ENCODE measurements at places on chromosomes 1 and 21.

- no peak for DNase-seq
Measured at GRCh38 chr1:4307468-4307845, 347.0 kb upstream of the AJAP1 start.

GRCh38 chr1:50667272-50667671, 244.0 kb upstream of the DMRTA2 start:
- no peak for DNase-seq

DNA sequence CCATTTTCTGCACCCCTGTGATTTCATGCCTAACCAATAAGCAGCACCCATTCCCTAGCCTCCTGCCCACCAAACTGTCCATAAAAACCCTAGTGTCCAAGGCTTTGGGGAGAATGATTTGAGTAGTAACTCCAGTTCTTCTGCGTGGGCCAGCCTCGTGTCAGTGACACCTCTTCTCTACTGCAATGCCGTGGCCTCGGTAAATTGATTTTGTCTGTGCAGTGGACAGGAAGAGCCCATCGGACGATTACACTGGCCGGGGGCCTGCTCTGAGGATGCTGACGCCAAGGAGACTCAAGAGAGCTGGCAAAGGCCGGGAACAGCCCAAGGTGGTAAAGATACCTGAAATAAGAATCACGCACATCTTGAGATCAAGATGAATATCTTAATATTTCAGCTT, 29.3 kb downstream of the RSPH1 start:
- no peak for DNase-seq

DNA sequence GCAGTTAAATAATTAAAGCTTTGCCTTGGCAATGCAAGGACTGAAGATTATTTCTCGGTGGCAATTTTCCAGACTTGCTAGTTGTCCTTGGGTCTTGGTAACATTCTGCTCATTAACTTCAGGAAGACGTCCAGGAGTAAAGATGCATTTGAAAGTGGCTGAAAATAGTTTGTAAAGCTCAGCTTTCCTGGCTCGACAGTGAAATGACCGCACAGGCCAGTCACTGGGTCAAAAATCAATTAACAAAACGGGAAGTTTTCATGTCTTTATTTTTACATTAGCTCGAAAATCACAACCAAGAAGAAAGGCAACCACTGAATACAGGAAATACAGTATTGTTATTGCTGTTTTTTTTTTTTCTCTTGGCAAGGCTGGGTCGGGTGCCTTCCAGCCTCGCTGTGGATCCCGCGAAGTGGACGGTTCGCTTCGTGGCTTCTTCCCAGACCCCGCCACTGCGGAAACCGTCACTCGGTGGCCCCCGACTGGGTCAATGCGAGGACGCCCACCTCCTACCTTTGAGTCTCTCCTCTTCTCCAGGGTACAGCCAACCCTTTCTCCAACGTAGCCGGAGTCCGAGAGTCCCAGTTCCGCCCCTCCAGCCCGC, 479 bp upstream of the SNX7 start:
- DNase-seq, result no peak

- DNase-seq, result no peak
Measured at GRCh38 chr21:45270306-45270821, 17.3 kb downstream of the POFUT2 start.

GRCh38 chr1:68049941-68050878, at the start of gene DIRAS3:
Gene DIRAS3 (minus strand): TSS chr1:68050627. CDS start chr1:68047297, 3,330 bp downstream.
- no peak for DNase-seq
